ENCODE measurements at places on chromosomes 4 and X. TPM values are rescaled to one million over a fixed set of nuclear protein-coding genes. Genes with fewer than 3 reads are reported as not detected.

AFM gene
- not detected for total RNA-seq

GUCY1B1 gene
- total RNA-seq = 0.33 TPM

HTT gene
- total RNA-seq = 116 TPM

PDZD4 gene
- 2.2 TPM for total RNA-seq

FAM53A gene
- total RNA-seq = 6.2 TPM

GATA1 gene
- total RNA-seq = 0.73 TPM

SPARCL1 gene
- not detected for total RNA-seq

MAP3K15 gene
- total RNA-seq = not detected

PRRG3 gene
- total RNA-seq = not detected
